Activated CD4-positive, alpha-beta T cell treated with anti-CD3 and anti-CD28 coated beads for 48 hours (primary cell): ENCODE measurements at places on chromosomes 1 and 21.
A peak's percentile ranks its signal among the peaks of the same experiment; 100 is the strongest.

- no peak for DNase-seq
These were observed 85.6 kb downstream of the SETD4 start for GRCh38 chr21:35974775-35975174.

- DNase-seq = no peak
These were observed 45.9 kb downstream of the TRIM11 start for GRCh38 chr1:228360533-228361313.

- no peak for DNase-seq
These were observed 41.2 kb downstream of the GNG12 start for GRCh38 chr1:67792103-67792502.

- peak; percentile 82 for DNase-seq
These were observed 32.6 kb downstream of the DNTTIP2 start for GRCh38 chr1:93846206-93846991.
